ENCODE measurements at places on chromosomes 7 and 10.

DNA sequence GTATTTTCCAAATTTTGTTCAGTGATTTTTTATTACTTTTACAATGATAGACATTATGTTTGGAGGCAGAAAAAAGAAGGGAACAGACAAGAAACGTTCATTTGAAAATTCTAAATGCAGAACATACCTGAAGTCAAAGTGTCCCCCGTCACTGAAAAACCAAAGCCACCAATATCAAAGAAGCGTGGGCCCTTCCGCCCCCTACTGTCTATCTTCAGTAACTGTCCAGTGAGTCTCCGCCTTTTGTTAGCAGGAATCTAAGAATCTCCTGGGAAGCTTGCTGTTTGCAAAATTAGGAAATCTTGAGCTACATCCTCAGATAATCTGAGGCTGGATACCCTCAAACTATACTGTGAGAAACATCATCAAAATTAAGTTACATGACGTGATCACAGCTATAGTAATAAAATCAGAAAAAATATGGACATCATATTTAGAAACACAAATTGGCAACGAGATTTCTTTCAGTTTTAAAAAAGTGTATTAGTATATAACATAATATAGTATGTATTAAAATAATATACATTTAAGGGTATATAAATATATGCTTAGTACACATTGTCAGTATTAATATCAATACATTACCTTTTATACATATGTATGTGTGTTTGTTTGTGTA is 169.3 kb upstream of the AKR1E2 start:
- DNase-seq = peak; percentile 12

DNA sequence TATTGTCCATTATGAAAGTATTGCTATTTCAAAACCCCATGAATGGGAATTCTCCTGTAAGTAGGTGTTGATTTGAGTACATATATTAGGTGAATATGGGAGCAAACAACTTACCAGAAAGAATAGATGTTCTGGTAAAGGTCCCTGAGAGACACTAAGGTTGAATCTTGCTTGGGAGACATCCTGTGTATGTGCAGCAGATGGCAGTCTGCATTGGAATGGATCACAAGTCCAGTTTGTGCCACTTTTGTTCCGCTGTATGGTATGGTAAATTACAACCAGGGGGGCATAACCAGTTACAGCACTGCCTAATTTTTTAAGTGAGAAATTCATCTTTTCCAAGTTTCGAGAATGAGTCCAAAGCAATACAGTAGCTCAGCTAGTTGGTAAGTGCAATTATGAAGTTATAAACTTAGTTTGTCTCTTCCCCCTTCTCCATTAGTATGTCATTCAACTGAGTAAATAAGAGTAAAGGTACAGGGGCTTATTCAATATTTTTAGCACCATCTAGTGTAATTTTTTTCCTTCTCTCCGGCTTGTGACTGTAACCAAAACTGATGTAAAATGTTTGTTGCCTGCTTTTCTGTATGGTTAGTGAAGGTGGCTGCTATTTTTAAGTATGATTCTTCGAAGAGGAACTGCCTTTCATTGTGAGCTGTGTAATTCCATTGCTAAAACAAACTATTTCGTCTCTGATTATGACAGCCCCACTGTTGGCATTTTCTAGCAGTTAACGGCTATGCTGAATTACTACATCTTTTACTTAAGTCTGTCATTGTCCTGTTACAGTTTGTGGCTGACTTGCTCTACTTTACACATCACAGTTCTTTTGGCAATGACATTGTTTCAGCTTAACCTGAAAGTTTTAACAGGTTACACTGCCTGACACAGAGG is 2.8 kb downstream of the MCU start:
- no peak for DNase-seq

- no peak for DNase-seq
These were observed 81.7 kb downstream of the CABCOCO1 start for GRCh38 chr10:61744469-61744868.

DNA sequence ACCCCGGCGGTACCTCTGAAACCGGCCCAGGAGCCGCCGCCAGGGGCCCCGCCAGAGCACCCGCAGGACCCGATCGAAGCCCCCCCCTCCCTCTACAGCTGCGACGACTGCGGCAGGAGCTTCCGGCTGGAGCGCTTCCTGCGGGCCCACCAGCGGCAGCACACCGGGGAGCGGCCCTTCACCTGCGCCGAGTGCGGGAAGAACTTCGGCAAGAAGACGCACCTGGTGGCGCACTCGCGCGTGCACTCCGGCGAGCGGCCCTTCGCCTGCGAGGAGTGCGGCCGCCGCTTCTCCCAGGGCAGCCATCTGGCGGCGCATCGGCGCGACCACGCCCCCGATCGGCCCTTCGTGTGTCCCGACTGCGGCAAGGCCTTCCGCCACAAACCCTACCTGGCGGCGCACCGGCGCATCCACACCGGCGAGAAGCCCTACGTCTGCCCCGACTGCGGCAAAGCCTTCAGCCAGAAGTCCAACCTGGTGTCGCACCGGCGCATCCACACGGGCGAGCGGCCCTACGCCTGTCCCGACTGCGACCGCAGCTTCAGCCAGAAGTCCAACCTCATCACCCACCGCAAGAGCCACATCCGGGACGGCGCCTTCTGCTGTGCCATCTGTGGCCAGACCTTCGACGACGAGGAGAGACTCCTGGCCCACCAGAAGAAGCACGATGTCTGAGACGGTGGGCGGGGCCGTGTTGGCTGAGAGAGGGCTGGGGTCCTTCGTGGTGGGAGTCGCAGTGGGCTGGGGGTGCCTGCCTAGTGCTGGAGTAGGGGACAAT is 3.8 kb downstream of the REPIN1 start:
- no peak for DNase-seq

GRCh38 chr7:55432939-55433784 is 68.0 kb downstream of the LANCL2 start:
- DNase-seq = no peak

Data from stimulated activated CD4-positive, alpha-beta T cell treated with anti-CD3 and anti-CD28 coated beads, Interleukin-15, amount 100 ng/mL, for 1 hour (primary cell).